Stimulated activated CD4-positive, alpha-beta T cell treated with anti-CD3 and anti-CD28 coated beads, Interleukin-15, amount 100 ng/mL, for 1 hour (primary cell): ENCODE measurements at places on chromosomes 4 and X.

DNA sequence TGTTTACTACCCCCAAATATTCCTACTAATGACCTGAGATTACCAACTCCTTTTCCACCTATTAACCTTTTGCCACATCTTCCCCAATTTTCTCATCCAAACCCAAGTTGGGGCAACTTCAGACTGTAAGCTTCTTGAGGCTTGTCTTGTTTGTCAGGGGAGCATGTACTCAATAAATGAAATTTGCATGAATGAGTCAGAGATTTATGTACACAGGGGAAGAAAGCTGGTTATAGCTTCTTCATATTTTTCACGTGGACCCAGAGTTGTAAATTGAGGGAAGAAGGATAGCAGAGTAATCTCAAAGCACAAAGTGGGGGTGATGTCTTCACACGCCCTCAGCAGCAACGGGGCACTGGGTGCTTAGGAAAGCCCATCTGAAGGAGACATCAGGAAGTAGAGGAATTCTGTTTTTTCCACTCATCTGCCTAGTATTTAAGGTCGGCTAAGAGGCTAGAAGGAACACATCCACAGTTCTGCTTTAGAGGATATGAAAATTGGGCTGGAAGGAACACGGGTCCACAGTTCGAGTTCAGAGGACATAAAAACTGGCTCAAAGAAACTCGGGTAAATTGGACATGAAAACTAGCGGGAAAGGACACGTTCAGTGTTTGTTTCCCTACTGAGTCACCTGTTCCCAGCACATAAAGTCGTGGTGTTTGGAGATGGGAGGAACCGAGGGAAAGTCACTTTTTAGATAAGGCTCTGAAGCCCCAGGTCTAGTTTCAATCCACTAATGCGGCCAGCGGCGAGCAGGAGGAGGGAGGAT is 696 bp upstream of the CA5B start:
- no peak for DNase-seq

GRCh38 chr4:129490516-129490915 is 394.6 kb downstream of the C4orf33 start:
- no peak for DNase-seq

DNA sequence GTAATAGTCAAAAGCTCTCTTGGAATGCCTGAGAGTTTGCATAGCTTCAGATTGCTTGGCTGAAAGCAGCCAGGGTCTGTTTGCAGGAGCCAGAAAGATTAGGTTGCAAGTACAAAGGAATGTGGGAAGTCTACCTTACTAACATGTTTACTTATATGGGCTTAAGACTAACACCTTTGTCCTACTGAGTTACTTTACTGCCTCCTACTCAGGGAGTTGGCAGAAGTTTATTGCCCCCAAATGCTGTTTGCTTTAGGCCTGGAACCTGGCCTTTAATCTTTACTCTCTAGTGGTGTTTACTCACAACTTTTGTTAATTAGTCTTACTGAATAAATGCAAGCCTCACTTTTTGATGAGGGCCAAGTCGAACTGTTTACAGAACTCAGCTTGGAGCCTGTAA is 219.4 kb upstream of the ZC4H2 start:
- no peak for DNase-seq

DNA sequence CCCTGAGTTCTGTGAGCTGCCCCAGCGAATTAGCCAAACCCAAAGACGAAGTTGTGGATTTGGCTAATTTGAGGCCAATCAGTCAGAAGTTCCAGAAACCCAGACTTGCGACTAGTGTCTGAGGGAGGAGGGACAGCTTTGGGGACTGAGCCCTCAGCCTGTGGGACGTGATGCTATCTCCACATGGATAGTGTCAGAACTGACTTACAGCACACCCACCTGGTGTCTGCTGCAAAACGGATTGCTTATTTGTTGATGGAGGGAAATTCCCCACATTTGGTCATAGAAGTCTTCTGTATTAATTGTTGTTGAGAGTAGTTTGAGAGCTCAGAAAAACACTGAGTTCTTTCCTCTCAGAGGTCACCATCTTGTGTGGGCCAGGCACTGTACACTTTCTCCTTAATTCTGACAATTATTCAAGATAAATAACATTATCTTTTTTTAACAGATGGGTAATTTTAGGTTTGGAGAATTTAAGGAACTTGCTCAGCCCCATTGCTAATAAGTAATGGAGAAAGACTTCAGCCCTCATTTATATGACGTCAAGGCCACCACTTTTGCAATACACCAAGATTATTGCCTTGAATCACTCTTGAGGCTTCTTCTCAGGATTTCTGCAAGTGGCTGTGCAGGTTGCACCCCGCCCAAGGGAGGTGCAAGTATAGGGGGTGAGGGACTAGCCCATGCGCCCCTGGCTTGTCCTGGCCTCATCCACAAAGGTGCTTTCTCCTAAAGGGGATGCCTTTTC is 16.7 kb downstream of the CLRN2 start:
- no peak for DNase-seq

DNA sequence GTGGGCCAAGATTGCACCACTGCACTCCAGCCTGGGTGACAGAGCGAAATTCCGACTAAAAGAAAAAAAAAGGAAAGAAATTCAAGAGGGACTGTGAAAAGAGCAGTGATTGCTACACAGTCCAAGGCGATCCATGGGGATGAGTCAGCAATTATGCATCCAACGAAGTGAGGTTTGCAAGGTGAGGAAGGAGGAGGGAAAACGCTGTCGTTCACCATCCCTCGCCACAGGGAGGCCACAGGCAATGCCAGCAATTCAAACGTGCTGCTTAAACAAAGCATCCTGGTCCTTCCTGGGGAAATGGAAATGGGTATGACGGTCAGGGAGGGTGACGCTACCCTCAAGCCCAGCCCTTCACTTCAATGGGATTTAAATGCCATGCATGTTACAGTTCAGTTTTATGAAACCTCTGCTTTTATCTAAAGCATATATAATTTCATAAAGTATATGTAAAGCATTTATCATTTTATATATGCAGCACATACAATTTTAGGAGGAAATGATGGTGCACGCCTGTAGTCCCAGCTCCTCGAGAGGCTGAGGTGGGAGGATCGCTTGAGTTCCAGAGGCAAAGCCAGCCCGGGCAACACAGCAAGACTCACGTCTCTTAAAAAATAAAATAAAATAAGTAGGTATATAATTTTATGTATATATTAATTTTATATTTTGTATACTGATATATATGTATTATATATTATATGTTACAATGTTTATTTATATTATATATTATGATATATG is 108.7 kb downstream of the DHRSX start:
- no peak for DNase-seq

GRCh38 chr4:172892300-172892699 is 276.3 kb upstream of the GALNT7 start:
- no peak for DNase-seq

GRCh38 chrX:133654811-133655210 is 239.5 kb upstream of the GPC4 start:
- DNase-seq, result no peak

GRCh38 chr4:2822461-2823300 is 21.0 kb upstream of the ADD1 start:
- DNase-seq, result no peak

- DNase-seq, result no peak
These were observed 23.6 kb downstream of the NOP14 start for GRCh38 chr4:2939383-2940243.
